Activated naive CD8-positive, alpha-beta T cell treated with anti-CD3 and anti-CD28 coated beads, Interleukin-2, amount 10 ng/mL, durations not matched to agents 7 days and 5 days (primary cell): ENCODE measurements at places on chromosomes 12 and 14. TPM values are rescaled to one million over a fixed set of nuclear protein-coding genes. Genes with fewer than 3 reads are reported as not detected.

- DNase-seq = no peak
- peaks cover 32% of the 10 kb centered on the region for H3K27me3 ChIP-seq
- no peak overlapping the region for H3K27ac ChIP-seq
- no peak overlapping the region for H3K4me3 ChIP-seq
Measured at GRCh38 chr14:64673316-64673715, 30.9 kb upstream of the PLEKHG3 start.

GRCh38 chr14:54109521-54110120 is 153.0 kb upstream of the BMP4 start:
- no peak overlapping the region for H3K27ac ChIP-seq
- H3K27me3 ChIP-seq = no peaks in the 10 kb centered on the region
- H3K4me3 ChIP-seq = no peak overlapping the region
- no peak for DNase-seq

GRCh38 chr12:81077329-81077685 is 572 bp upstream of the ACSS3 start:
- H3K36me3 ChIP-seq = no peaks in the 10 kb centered on the region
- peaks cover 16% of the 10 kb centered on the region for H3K27me3 ChIP-seq
- no peak for DNase-seq
- H3K4me1 ChIP-seq = no peaks in the 10 kb centered on the region
- H3K27ac ChIP-seq = no peak overlapping the region

DNA sequence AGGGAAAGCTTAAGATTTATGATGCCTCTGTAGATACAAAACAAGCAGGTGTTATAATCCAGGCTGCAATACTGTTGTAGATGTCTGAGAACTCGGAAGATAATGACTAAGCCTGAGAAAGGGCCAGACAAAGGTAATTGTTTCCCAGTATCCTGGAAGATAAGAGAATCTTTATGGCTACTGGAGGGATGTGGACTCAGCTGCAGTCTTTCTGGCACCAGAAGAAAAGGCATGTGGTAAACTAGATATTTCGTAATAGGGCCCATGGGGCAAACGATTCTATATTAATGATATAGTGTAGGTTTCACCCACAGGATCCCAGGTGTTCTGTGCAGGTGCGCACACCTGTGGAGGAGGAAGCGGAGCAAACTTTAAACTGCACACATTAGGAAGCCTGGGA is 9.2 kb upstream of the APOLD1 start:
- H3K4me1 ChIP-seq = no peaks in the 10 kb centered on the region
- H3K27ac ChIP-seq = peak overlapping the region; percentile 7
- DNase-seq = no peak
- peaks cover 11% of the 10 kb centered on the region for H3K36me3 ChIP-seq

- H3K4me1 ChIP-seq = no peaks in the 10 kb centered on the region
- no peak overlapping the region for H3K27ac ChIP-seq
- H3K4me3 ChIP-seq = no peak overlapping the region
- H3K36me3 ChIP-seq = no peaks in the 10 kb centered on the region
Measured at GRCh38 chr12:65081496-65081895, 39.6 kb downstream of the WIF1 start.

DNA sequence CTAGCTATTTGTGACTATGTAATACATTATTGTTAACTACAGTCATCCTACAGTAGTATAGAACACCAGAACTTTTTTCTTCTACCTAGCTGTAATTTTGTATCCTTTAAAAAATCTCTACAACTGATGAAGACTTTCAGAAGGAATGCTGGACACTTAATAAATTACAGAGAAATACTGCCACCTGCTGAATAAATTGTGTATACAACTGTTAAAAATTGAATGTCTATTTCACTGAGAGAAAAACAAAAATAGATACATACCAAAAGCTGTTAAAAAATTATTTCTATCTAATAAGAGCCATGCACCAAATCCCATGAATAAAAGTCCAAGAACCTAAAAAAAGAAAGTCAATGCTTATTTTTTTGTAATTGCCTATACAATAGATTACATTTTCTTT is 6.6 kb downstream of the TSPAN19 start:
- no peaks in the 10 kb centered on the region for H3K4me1 ChIP-seq
- H3K36me3 ChIP-seq = no peaks in the 10 kb centered on the region
- no peak overlapping the region for H3K27ac ChIP-seq
- H3K4me3 ChIP-seq = no peak overlapping the region
- no peak for DNase-seq
- peaks cover 3% of the 10 kb centered on the region for H3K27me3 ChIP-seq

- no peak for DNase-seq
- no peaks in the 10 kb centered on the region for H3K36me3 ChIP-seq
- no peaks in the 10 kb centered on the region for H3K27me3 ChIP-seq
- no peaks in the 10 kb centered on the region for H3K4me1 ChIP-seq
Measured at GRCh38 chr12:25689996-25690501, 137.0 kb upstream of the LMNTD1 start.

GRCh38 chr12:4992871-4993270 is 50.8 kb upstream of the KCNA5 start:
- peaks cover 12% of the 10 kb centered on the region for H3K27me3 ChIP-seq
- H3K27ac ChIP-seq = no peak overlapping the region
- H3K4me1 ChIP-seq = no peaks in the 10 kb centered on the region
- DNase-seq = no peak
- H3K4me3 ChIP-seq = no peak overlapping the region

Gene PTHLH
- total RNA-seq = not detected

- H3K27me3 ChIP-seq = no peaks in the 10 kb centered on the region
- DNase-seq = no peak
- H3K4me1 ChIP-seq = peaks cover 2% of the 10 kb centered on the region
Measured at GRCh38 chr14:51534610-51535011, 117.1 kb upstream of the FRMD6 start.
